IPS DF 6.9 (cell line): ENCODE measurements at places on chromosomes 3 and 15.
A peak's percentile ranks its signal among the peaks of the same experiment; 100 is the strongest.

DNA sequence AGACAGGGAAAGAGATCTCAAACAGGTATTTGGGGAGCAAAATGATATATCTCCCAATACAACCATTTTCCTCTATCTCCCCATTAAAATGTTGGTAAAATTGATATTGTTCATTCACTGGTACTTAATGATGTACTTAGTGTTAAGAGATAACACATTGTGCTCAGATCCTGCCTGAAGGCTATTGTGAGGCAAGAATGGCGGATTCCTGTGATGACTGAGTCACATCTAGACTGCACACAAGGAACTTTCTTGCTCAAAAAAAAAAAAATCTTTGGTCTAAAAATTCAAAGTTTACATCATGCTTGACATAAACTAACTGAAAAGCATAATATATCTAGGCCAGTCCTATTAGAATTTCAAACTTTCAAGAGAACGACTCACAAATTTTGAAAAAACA is 171.1 kb upstream of the TTC14 start:
- no peak for DNase-seq

GRCh38 chr3:174640932-174641331 is 218.2 kb upstream of the NAALADL2 start:
- DNase-seq: no peak

GRCh38 chr3:102827386-102827785 is 392.6 kb downstream of the ZPLD1 start:
- no peak for DNase-seq

GRCh38 chr15:48384616-48385015 is 53.4 kb downstream of the DUT start:
- no peak for DNase-seq

DNA sequence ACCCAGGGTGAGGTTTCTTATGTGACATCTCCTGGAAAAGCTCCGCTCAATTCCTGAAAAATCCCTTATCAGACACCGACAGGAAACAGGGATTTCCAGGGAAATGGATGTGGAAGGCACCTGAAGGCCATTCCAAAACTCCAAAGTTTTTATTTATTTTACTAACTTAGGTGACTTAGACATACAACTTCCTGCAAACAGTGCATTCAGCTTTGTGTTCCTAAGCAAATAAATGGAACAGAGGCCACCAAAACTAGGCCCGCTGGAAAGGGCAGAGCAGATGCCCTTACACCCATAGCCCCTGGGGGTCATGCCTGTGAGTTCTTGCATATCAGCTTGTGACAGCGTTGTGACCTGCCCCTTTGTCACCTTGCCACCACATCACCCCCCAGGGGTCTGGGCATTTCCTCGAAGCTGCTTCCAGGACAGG is 239.4 kb downstream of the XXYLT1 start:
- DNase-seq: no peak

DNA sequence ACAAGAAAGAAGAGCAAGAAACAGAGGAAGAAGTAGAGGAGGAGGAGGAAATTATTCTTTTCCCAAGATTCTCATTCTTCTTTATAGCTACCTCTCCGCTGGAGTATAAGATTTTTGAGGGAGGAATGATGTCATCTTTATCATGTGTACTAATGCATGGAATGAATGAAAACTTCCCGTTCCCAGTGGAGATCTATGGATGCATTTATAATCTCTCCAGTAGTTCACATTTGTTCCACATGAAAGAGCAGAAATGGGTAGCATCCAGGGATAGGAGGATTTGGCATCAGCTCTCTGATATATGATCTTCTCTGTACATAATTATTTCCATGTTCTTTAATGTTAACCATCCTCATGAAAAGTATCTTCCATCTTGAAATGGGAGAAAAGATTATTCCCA is 244.4 kb downstream of the ADAMTSL3 start:
- DNase-seq: no peak

- no peak for DNase-seq
These were observed 10.3 kb upstream of the RFTN1 start for GRCh38 chr3:16523778-16524177.

GRCh38 chr3:124793054-124793739 is 62.9 kb downstream of the UMPS start:
- no peak for DNase-seq

GRCh38 chr15:78079298-78080087 is 2.0 kb upstream of the TBC1D2B start:
- no peak for DNase-seq

DNA sequence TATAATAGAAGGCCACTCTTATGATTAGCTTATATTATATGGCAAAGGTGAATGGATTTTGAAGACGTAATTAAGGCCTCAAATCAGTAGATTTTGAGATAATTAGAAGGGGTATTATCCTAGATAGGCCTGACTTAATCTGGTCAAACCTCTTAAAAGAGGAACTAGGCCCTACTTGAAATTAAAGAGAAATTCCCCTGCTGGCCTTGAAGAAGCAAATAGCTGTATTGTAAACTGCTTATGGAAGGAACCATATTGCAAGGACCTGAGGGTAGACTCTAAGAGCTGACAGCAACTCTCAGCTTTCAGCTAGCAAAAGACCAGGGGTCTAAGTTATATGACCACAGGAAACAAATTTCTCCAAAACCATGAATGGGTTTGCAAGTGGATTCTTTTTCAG is 219.0 kb upstream of the ONECUT1 start:
- no peak for DNase-seq

GRCh38 chr3:172209333-172210321 is 170.2 kb downstream of the FNDC3B start:
- no peak for DNase-seq

GRCh38 chr15:62109982-62110851 is 43.4 kb downstream of the C2CD4A start:
- DNase-seq: no peak

GRCh38 chr3:62587169-62587568 is 213.8 kb upstream of the FEZF2 start:
- no peak for DNase-seq

DNA sequence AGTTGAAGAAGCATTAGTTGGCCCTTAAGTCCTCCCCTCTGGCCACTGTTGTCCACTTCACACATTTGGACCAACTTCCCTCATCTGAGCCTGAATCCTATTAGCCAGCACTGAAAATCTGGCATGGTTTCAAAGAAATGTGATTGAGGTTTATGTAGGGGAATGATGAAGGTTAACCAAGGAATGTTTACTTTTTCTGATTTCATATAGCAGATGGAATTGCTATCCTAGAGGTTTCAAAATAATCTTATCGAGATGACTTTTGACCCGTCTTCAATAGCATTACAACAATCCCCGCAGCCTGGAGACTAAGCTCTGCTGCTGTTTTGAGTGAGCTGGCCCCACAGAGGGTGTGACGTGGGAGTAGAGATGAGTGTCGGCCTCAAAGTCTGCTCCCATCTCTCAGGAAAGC is 200.8 kb upstream of the IL12A start:
- DNase-seq: no peak

DNA sequence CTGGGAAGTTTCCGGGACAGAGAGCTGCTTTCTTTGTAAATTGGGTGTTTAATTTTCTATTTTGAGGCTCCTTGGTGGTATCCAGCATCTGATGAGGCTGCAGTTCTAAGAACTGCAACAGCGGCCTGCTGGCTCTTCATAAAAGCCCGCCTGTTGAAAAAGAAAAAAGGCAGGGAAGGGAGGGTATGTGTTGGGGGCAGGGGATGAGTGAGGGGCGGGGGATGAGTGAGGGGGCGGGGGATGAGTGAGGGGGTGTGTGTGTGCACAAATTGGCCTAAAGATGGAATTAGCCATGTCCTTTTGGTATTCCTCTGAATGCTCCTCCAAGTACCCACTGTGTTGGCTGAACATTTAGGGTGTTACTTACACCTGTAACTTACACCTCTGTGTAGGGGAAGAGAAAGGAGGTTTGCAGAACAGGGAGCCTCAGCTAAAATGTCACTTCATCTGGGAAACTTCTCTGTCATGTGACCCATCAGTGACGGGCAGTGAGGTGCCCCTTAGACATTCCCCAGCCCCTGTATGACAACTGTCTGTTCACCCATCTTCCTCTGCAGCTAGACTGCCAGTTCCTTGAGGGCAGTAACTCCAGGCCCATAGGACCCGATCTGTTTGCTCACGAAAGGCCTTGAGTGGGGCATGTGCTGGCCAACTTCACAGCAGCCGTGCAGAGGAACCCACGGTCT is 57.6 kb downstream of the LRIG1 start:
- no peak for DNase-seq

- peak; percentile 31 for DNase-seq
These were observed 328.3 kb downstream of the OXSM start for GRCh38 chr3:26118165-26118564.

DNA sequence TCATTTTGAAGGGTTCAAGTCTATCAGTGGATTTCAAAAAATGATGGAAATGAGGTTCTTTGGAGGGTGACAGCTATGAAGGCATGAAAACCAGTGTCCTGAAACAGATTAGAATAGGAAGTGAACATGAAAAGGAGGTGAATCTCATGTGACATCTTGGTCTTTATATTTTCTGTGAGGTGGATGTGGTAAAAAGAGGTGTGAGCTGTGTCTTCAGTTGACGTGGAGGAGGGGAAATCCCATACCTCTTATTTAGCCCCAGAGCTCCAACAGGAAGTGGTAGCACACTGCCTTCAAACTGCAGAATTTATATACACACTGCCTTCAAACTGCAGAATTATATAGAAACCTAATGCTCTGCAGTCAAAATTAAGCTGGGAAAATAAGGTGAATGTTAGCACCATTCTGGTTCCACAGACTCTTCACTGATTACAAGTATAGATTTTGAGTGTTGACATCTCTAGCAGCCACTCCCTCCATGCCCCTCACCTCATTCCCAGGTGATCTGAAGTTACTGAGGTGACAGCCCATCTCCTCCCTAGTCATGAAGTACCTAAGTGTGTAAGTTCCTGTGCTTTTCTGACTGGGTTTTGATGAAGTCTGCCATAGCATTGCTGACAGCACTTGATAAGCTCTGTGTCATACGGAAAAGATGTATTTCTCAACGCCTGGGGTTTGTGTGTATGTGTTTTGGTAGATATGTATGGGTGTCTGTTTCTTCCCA is 2.7 kb downstream of the RAB8B start:
- DNase-seq: no peak

- no peak for DNase-seq
These were observed 291.7 kb upstream of the CTDSPL start for GRCh38 chr3:37569991-37570390.

- DNase-seq: no peak
These were observed 46.7 kb downstream of the UBE3A start for GRCh38 chr15:25391971-25392721.

- no peak for DNase-seq
These were observed 150.8 kb upstream of the STAC start for GRCh38 chr3:36229496-36229895.

DNA sequence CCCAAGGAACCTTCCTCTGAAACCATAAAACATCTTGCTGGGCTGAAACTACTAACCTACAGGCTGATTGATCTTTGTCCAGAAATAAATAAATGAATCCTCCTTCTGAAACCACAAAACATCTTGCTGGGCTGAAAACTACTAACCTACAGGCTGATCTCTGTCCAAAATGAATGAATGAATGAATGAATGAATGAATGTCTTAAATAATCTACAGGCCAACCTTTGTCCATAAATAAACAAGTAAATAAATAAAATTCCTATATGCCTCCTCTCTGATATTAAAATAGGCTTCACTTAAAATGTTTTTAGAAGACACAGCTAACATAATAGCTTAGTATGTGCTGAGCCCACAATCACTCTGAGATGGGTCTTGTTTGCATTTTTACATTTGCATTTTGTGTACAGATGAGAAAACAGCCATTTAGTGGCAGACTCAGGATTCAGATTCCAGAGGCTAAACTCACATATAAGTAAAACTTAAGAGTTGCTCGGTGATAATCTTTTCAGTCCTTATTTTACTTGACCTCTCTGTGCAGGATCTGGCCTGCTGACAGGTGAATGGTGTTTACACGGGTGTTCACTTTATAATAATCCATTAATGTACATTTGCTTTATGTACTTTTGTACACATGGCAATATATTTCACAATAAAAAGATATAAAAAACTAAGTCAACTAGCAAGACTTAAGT is 10.4 kb downstream of the TJP1 start:
- no peak for DNase-seq

DNA sequence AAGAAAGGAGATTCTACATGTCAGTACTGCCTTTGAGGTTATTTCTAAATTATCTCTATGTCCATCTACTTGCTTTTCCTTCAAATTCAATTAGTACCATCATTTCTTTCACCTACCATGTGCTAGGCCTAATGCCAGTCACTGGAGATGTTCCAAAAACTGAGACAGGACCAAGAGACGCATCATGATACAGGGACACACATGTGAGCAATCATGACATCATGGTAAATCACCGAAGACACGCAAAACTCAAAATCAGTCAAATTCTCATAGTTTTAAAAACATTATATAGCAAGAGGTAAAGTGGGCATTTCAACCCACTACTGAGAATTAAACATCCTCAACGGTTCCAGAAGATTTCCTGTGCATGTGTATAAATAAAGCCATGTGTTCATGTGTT is 95.0 kb downstream of the CD47 start:
- DNase-seq: no peak

DNA sequence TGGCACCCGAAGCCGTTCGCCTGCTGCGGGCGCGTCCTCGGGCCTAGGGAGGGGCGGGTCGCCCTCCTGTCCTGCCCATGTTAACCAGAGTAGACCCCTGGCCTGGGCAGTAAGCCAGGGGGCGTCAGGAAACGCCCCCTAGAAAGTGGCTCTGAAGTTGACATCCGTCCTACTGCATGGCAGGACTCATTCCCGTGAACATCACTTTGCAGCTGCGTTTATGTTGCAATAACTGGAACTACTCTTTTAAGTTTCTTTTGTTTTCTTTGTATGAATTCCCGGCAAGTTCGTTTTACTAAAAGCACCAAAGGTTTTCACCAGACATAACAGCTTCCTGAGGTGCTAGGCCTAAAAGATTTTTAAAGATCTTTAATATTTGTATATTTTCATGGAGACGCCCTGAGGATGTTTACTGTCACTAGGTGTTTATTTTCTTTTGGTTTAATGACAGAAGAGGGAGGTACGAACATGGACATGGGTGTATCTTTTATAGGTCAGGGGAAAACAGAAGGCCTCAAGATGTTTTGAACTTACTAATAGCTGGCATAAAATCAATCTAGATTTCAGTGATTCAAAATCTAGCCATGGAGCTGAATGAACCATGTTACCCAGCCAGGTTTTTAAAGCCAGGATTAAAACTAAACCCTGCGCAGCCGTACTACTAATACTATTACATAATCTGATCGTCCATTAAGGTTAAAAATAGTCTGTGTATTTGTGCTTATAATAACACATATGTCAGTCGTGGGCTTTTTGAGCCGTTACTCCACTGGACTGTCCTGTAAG is 1.0 kb downstream of the C15orf61 start:
- DNase-seq: no peak

DNA sequence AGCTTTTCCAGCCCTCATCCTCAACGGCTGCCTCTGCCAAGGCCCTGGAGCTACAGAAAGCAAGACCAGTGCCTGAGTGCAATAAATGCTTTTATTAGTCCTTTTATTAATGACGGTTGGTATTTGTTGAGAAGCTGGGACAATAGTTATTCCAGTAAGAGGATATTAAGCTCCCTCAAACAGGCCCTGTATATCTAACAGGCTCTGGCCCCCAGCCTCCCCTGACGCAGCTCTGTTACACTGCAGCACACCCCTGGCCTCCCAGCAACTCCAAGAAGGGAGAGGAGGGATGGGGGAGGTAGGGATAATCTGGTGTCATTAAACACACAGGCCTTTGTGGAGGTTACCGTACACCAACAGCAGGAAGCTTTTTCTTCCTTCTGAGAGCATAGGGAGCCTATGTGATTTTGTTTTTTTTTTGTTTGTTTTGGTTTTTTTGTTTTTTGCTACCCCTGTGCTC is 30.8 kb upstream of the MAGEF1 start:
- no peak for DNase-seq
